NCI-H510A (cell line): ENCODE measurements at places on chromosomes 1 and 21.

GRCh38 chr21:21007606-21008005 lies 9.4 kb downstream of the NCAM2 start:
- no peak for DNase-seq

- no peak for DNase-seq
Measured at GRCh38 chr1:218347723-218348627, 2.8 kb downstream of the TGFB2 start.

DNA sequence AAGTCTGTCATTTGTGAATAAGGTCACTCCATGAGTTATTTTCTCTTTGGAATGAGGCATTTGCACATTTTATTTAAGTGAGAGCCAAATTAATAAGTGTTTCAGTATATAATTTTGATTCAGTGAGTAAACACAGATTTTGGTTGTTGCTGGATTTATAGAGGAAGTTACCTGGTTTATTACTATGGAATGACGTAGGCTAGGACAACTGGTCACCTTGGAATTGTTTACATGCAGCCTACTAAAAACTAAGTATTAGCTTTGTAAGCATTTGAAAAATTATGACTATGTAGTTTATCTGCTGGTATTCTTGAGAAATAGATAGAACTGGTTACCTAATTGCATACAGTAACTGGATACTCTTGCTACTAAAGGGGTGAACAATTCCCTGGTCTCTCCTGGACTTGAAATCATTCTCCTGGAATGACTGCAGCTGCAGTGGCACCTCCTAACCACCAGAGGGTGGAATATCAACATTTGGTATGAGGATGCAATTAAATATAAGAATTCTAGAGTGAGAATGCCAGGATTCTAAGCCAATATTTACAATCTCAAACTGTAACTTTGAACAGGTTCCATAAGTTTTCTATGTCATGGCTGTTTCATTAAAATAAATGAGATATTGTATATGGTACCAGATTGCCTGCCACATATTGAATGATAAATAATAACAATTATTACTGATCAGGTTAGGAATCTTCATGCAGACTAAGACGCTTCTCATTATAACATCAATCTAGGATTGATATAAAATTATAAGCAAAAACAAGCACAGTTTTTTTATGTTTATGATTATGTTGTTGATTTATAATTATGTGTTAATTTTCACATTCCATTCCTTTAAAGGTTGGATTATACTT lies 3.5 kb upstream of the KRTAP27-1 start:
- no peak for DNase-seq

GRCh38 chr1:203351037-203351625 lies at the start of gene FMOD:
Gene FMOD, minus strand, starts transcription at chr1:203351122. Its CDS starts 2,852 bp downstream, at chr1:203348270.
- no peak for DNase-seq

GRCh38 chr1:169701261-169702005 lies 10.0 kb downstream of the SELL start:
- no peak for DNase-seq

- DNase-seq = no peak
Measured at GRCh38 chr1:59345221-59345620, 48.3 kb downstream of the FGGY start.

GRCh38 chr1:208807446-208808127 lies 563.4 kb upstream of the PLXNA2 start:
- no peak for DNase-seq

DNA sequence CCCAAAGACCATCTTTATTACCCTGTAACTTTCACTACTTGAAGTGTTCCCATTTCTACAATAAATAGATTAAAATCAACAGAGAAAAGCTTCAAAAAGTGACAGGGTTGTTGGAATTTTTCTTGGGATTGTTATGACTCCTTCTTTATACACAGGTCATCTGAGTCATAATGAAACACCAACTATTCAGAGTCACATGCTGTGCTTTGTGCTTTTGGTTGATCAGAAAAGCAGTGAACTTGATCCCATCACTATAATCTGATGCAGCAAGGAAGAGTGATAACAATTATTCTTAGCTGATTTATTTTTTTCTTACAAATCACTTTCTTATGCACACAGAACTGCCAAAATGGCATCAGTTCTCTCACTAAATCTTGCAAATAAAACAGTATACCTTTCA lies 422.9 kb downstream of the PTBP2 start:
- DNase-seq = no peak

GRCh38 chr21:35658242-35658641 lies 402.1 kb downstream of the SETD4 start:
- DNase-seq = no peak

DNA sequence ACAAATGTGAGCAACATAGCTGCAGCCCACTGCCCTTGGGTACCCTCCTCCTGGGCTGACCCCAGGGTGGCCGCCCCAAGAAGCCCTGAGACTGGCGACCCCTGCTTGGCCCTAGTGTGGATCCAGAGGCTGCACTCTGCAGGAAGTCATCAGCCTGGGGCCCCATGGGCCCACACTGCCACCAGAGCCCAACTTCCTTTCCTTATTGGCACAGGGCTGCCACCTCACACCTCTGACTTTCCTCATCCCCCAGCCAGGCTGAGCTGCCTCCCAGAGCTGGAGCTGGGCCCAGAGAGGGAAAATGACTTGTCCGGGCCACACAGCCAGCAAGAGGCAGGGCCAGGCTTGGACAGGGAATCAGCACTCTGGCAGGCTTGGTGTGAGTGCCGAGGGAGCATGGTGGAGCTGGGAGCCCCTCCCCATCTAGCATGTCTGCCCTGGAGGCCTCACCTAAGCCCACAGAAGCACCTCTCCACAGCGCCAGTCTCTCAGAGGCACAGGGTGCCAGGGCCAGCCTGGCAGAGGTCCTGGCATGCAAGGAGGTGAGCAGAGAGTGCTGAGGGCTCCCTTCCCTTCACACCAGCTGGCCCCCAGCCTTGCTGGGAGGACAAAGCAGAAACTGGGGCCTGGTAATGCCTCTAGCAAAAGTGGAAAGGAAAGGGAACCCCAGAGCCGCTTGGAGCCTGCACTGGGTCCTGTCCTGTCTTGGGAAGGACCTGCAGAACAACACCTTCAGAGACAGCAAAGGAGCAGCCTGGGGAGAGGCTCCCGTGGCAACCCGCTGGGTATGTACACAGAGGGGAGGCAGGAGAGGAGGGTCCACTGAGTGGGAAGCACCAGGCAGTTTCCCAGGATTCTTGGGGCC lies 3.2 kb downstream of the RAP1GAP start:
- no peak for DNase-seq

GRCh38 chr1:200075938-200076546 lies 48.5 kb downstream of the NR5A2 start:
- DNase-seq = no peak

- no peak for DNase-seq
Measured at GRCh38 chr1:90831910-90832309, 114.8 kb upstream of the BARHL2 start.

- no peak for DNase-seq
Measured at GRCh38 chr1:22795366-22795714, 84.7 kb downstream of the EPHB2 start.
